ENCODE measurements at places on chromosomes 7 and 10.

GRCh38 chr10:127576740-127577161, 27.6 kb downstream of the NPS start:
- no peaks in the 10 kb centered on the region for H3K4me1 ChIP-seq
- no peaks in the 10 kb centered on the region for H3K36me3 ChIP-seq
- H3K4me3 ChIP-seq = no peak overlapping the region
- no peaks in the 10 kb centered on the region for H3K27me3 ChIP-seq

DNA sequence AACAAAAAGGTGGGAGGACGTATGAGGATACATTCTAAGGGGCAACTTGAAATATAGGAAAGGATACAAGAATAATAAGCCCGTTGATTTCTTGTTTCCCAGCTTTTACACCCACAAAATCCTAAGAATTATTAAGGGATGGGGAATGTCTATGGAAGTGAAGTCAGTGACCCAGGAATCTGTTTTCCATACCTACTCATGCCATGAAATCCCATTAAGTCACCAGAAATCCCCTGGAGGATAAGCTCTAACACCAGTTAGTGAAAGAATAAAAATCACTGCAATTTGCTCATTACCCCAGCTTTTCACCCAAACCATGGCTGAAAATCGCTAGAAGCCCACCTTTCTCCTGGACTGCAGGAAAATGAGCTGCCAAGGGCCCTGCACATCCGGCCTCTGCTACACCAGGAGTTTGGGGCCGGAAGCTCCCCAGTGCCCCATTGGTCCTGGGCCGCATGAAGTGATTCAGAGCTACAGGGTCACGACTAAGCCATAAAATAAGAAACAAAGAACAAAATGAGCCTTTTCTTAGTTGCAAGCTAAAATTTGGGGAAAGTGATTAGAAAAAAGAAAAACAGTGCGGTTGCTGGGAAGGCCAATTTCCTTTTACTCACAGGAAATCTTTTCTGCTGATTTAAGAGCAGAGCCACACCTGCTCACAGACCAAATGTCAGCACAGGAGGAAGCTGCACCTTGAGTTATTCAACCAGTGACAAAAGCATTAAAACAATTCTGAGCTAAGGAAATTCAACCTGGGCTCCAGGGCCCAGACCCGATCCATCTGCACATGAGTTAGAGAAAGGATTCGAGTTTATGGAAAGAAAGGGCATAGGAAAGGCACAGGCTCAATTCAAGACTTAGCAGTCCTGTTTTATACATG, 40.3 kb downstream of the HIPK2 start:
- peak overlapping the region; percentile 55 for H3K27ac ChIP-seq
- no peaks in the 10 kb centered on the region for H3K27me3 ChIP-seq
- DNase-seq = peak; percentile 75
- H3K36me3 ChIP-seq = no peaks in the 10 kb centered on the region

GRCh38 chr10:88896372-88896993, 16.4 kb downstream of the STAMBPL1 start:
- no peaks in the 10 kb centered on the region for H3K36me3 ChIP-seq
- peak overlapping the region; percentile 7 for H3K27ac ChIP-seq
- DNase-seq = no peak
- peaks cover 25% of the 10 kb centered on the region for H3K4me1 ChIP-seq

DNA sequence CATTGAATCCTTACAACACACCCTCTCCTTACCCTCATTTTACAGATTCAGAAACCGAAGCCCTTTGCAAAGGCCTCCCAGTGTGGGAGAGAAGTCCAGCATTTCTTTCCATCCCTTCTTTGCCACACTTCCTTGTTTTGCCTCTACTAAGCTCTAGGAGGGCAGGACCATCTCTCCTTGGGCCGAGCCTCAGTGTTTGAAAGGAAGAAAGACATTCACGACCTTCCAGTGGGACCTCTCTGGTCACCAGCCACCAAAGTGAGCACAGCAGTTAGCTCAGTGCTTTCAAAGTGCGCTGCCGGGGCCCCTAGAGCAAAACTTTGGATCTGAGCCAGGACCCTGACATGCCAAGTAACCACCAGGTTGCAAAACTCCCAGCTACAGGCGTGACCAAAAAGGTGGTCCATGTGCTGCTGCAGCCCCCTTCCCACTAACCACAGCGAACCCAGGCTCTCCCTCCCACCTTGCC, 12.4 kb downstream of the CTBP2 start:
- no peaks in the 10 kb centered on the region for H3K27me3 ChIP-seq
- no peak overlapping the region for H3K4me3 ChIP-seq
- H3K36me3 ChIP-seq = no peaks in the 10 kb centered on the region
- H3K4me1 ChIP-seq = peaks cover 95% of the 10 kb centered on the region

DNA sequence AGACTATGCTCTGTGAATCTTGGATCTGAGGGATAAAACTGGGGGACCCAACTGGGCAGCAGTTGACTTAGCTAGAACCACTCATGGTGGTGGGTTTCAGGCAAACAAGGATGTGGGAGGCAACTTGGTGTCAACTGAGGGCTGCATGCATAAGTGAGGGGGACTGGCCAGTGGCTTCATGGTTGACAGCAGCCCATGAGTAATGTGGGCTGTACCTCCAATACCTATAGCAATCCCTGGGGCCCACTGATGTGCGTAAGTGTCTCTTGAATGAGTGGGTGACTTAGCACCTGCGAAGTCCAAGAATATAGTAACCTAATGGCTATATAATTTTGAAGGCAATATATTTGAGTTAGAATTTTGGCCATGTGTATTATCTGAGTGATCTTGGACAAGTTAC, 13.7 kb upstream of the MAP3K8 start:
- no peaks in the 10 kb centered on the region for H3K36me3 ChIP-seq
- peak; percentile 82 for DNase-seq
- H3K4me3 ChIP-seq = no peak overlapping the region
- H3K27me3 ChIP-seq = no peaks in the 10 kb centered on the region

DNA sequence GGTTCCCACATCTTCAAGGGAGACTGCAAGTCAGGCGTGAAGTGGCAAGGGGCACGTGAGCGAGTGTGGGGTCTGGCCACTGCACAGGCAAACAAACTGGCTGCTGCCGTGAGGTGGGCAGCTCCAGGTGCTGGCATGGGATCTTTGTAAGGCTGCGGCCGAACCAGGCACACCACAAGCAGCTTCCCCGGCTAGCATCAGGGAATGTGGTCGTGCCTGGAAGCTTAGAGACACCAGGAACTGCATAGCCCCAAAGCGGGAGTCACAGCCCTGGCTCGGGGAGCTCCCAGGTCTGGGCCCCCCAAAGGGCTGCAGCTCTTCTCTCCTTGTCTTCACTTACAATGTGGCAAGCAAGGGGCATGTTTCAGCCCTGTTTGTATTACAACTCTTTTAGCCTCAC, 250.9 kb upstream of the DKK1 start:
- H3K4me1 ChIP-seq = no peaks in the 10 kb centered on the region
- no peak for DNase-seq
- no peak overlapping the region for H3K4me3 ChIP-seq
- H3K27ac ChIP-seq = no peak overlapping the region

GRCh38 chr7:3634396-3634795, 333.3 kb downstream of the SDK1 start:
- DNase-seq = no peak
- H3K36me3 ChIP-seq = no peaks in the 10 kb centered on the region
- no peaks in the 10 kb centered on the region for H3K4me1 ChIP-seq

GRCh38 chr7:116873619-116874018, 11.2 kb downstream of the CAPZA2 start:
- H3K27me3 ChIP-seq = no peaks in the 10 kb centered on the region
- no peak for DNase-seq
- H3K4me3 ChIP-seq = no peak overlapping the region
- no peaks in the 10 kb centered on the region for H3K36me3 ChIP-seq
- H3K4me1 ChIP-seq = peaks cover 68% of the 10 kb centered on the region
- H3K27ac ChIP-seq = peak overlapping the region; percentile 4

GRCh38 chr7:92282221-92282814, 36.5 kb downstream of the ANKIB1 start:
- no peak overlapping the region for H3K27ac ChIP-seq
- H3K27me3 ChIP-seq = no peaks in the 10 kb centered on the region
- H3K4me1 ChIP-seq = peaks cover 19% of the 10 kb centered on the region
- H3K36me3 ChIP-seq = no peaks in the 10 kb centered on the region

DNA sequence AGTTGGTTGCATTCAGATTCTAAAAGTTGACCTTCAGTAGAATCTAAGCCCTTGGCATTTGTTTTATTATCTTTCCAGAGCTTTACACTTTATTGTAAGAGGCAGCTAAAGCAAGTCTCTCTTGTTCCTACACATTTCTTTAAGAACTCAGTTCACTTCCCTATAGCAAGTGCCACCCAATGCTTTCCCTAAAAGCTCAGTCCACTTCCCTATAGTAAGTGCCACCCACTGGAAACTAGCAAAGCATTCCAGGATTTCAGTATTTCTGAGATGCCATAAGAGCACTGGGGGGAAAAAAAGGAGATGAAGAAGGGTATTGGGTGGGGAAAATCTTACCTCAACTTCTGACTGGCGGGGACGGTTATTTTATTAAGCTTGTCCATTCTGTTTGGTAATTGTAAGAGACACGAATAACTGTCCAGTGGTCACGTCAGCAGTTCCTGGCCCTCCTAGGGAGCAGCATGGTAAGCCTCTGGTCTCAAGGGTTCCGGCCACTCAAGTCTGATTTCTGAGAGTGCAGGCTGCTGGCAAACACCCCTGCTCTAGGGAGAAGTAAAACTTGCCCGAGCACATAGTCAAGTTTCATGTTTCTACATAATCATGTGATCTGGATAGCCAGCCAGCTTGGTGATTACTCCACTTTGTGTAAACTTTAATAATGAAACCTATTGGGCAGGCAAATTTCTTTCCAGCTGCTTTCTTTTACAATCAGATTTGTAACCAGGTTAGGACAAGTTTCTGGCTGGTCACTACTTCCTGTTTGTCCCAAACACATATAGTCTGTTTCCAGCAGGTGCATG, at the start of gene BLNK:
Gene BLNK, minus strand, starts transcription at position 554 of the 800 bp plus-strand sequence. Its CDS starts 171 bp downstream, at position 383.
- H3K27ac ChIP-seq = peak within 1 kb of the TSS; percentile 1
- no peak within 1 kb of the TSS for H3K4me3 ChIP-seq
- no peaks in the 10 kb centered on the region for H3K36me3 ChIP-seq
- H3K27me3 ChIP-seq = no peaks in the 10 kb centered on the region
- H3K4me1 ChIP-seq = peaks cover 19% of the 10 kb centered on the region

DNA sequence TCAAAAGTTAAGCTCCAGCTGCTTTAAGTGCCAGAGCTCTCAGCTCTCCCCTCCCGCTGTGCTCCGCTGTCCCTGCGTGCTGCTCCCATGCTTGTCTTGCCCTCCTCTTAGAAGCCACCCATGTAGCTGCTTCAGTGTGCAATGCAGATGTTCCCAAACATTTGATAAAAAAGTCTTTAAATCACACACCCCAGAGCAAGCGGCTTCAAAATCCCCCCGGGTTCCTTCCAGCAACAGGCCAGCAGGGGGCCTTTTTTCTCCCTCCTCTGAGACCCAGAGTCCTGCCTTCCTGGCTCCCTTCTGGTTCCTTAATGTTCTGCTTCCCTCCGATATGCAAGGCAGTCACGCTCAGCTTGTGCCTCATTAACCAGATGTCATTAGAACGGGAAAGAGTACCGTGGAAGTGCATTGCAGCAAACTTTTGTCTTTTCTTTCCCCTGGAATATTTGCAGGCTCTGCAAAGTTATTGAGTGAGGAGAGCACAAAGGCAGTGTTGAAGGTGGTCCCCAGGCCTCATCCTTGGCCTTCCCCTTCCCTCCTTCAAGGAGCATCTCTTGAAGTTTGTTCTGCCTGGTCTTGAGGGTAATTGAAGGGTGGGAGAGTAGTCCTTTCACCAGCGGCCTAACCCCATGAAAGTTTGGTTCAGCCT, 25.5 kb downstream of the LDB3 start:
- no peaks in the 10 kb centered on the region for H3K36me3 ChIP-seq
- DNase-seq = no peak
- H3K4me3 ChIP-seq = no peak overlapping the region
- H3K27me3 ChIP-seq = no peaks in the 10 kb centered on the region
- H3K4me1 ChIP-seq = no peaks in the 10 kb centered on the region
- peak overlapping the region; percentile 16 for H3K27ac ChIP-seq

DNA sequence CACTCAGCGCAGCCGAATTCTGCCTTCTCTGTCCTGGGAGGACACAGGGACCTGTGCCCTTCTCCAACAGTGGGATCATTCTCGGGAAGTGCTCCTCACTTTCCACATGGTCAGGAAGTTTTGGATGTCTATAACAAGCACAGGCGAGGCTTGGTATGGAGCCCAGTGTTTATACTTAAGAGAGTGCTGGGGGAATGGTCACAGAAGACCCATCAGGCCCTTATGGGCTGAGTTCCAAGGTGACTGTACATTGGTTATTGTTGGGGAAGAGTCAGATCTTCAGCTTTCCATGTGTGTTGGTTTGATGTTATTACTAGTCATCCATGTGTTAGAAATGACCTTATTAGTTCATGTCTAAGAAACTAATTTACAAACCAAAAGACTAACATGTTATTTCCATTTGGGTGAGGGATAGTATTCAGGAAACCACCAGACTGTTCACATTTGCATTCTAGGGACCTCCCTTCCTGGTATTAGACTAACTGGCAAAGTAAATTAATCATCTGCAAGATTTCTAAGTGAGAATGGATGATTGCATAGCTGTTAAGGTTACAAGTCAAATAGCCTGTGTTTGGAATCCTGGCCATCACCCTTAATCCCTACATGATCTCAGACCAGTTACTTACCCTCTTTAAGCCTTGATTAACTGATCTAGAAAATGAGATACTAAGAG, 834.2 kb downstream of the LRMDA start:
- no peaks in the 10 kb centered on the region for H3K36me3 ChIP-seq
- no peak for DNase-seq
- no peak overlapping the region for H3K4me3 ChIP-seq
- H3K4me1 ChIP-seq = no peaks in the 10 kb centered on the region

GRCh38 chr10:21692916-21693315, 158.9 kb downstream of the MLLT10 start:
- no peaks in the 10 kb centered on the region for H3K36me3 ChIP-seq
- no peak for DNase-seq
- H3K27me3 ChIP-seq = no peaks in the 10 kb centered on the region
- no peak overlapping the region for H3K27ac ChIP-seq
- H3K4me1 ChIP-seq = peaks cover 6% of the 10 kb centered on the region

All from vagina (tissue), 2 donors.